RCC 7860 (cell line): ENCODE measurements at places on chromosomes 2 and 18.

DNA sequence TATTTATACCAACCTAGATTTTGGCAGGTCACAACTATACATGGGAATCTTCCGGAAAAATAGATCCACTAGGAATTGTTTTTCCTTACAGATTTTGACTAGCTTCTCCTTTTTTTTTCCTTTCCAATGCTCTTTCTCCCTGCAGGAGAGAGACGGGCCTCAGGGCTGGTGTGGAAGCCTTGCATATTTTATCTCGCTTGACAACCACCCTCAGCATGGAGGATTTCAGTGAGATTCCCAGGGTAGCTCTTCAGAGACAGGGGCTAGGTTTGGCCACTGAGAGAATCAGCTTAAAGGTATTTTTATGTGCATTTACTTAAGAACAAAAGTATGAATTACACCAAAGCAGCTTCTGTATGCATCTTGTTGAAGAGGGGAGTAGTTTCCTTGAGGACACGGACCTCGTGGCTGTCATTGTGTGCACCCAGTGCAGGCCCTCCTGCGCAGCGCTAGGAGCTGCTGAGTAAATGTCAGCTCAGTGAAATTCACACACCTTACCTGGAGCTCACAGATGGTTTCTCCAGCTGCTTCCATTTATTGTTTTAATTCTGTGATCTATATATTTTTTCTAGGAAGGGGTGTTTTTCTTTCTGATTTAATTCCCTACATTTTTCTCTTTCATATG is 54.4 kb downstream of the TRAPPC12 start:
- DNase-seq = no peak

GRCh38 chr2:177393824-177394593 is 1.4 kb downstream of the AGPS start:
- no peak for DNase-seq

DNA sequence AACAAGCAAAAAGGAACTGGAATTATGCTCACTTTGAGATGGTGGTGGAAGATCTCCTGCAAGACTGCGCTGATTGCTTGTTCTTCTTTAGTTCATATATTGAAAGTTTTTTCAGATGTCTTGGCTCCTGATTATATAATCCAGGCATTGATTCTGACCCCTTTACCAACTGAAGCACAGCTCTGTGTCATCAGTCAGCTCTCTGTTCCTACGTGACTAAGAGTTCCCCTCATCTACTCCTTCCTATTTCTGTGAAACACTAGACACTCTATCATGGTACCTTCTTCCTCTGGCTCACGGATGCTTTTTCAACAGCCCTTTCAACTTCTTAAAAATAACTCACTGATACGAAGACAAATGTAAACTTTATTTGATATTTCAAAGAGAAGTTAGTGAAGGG is 788.6 kb downstream of the SOCS6 start:
- no peak for DNase-seq

DNA sequence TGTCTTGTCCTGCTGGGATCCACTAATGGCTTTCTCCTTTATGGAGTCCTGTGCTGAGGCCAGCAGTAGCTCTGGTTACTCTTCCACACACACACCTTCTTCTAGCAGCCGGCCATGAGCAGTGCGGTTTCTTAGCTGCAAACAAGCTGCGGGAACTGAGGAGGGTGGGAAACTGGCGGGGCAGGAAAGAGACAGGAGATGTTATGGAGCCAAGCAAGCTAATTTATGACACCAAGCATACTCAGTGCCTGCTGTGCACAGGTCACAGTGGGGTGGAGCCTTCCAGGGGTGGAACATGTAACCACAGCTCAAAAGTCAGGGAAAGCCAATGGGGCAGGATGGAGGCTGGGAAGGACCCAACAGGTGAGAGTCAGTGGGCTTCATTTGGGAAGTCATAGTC is 180.8 kb downstream of the FAM210A start:
- DNase-seq = no peak

DNA sequence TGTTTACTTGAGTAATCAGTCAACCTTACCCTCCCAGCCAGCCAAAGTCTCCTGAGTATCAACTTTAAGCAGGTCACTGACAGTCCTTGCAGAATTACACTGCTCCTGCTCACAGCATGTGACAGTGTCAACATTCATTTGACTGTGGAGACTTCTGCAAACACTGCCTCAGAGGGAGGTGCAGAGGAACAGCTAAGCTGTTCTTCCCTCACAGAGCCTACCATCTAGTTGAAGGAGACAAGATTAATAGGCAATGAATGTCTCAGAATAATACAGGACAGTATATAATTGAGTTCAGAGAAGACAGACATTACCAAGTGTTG is 11.9 kb downstream of the SLC14A2 start:
- no peak for DNase-seq

- no peak for DNase-seq
These were observed 58.9 kb upstream of the TEX51 start for GRCh38 chr2:126839796-126840195.

DNA sequence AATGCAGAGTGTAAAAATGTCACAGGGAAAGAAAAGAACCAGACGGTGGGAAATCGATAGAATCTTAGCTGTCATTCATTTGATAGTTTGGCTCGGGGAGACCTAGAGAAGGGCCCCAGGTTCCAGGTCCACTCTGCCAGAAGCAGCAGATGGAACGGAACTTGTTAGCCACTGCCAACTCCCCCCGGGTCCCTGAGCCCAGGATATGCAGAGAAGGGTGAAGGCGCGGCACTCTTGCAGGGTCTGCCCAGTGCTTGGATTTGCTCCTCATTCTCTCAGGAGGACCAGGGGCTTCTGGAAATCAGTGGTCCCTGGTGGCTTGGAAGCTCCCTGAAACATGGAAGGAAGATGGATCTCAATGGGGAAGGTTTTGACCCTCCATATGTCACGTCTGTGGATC is 11.6 kb upstream of the XDH start:
- no peak for DNase-seq

GRCh38 chr2:192484903-192485302 is 290.2 kb upstream of the TMEFF2 start:
- no peak for DNase-seq

GRCh38 chr2:183811281-183811680 is 687.0 kb downstream of the NUP35 start:
- DNase-seq = no peak

DNA sequence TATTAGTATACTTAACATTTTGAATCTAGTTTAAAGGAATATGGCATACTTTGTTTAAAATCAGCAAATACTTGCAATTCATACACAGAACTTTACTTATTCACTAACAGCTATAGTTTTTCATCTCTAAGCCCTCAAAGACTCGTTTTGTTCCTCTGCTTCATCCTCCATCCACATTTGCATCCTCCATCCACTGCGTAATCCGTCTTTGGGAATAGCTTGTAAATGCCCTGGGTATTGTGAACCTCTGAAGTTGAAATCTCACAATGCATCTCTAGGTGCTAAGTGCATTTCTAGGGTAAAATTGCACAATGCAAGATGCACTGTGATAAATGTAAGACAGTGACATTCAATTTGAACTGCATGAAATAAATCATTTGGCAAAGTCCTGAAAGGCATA is 115.8 kb upstream of the CDCA7 start:
- no peak for DNase-seq

- no peak for DNase-seq
These were observed 29.5 kb upstream of the NFU1 start for GRCh38 chr2:69466728-69467127.

DNA sequence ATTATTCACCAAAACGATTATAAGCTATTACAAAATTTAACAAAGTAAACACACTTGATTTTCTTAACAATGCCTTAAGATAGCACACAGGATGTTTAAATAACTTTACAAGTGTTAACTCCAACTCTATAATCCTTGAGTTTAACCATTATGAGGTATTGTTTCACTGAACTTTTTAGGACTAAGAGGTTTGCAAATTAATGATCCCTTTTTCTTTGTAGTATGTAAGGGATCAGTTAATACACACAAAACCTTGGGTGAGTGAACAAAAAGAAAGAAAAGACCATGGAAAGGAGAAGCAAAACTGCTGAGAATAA is 21.5 kb upstream of the TFPI start:
- peak; percentile 0 for DNase-seq

GRCh38 chr2:105915005-105915558 is 170.4 kb downstream of the NCK2 start:
- no peak for DNase-seq

GRCh38 chr2:232493701-232494474 is 6.3 kb upstream of the ECEL1 start:
- DNase-seq = no peak

- no peak for DNase-seq
These were observed 136.6 kb upstream of the GLI2 start for GRCh38 chr2:120599072-120599471.

DNA sequence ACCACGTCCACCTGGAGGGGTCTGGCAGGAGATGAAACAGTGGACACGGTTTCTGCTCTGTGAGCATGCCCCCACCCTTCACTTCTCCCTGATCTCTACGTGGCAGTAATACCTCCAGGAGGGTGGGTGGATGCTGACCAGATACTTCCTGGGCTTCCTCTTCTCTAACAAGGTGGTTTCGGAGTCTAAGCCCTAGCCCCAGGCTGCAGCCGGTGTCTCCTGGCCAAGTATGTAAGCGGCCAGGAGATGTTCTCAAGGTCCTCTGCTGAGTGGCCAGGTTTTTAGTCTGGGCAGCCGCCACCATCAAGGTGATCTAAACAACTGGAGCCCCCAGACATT is 101.8 kb upstream of the ASB18 start:
- no peak for DNase-seq
